ENCODE measurements at places on chromosomes 3 and 15. TPM values are rescaled to one million over a fixed set of nuclear protein-coding genes. Genes with fewer than 3 reads are reported as not detected.

Gene NANOGP8
- total RNA-seq = not detected

Gene PPARG
- total RNA-seq = 1.2 TPM

Gene GOLGA8M
- total RNA-seq = 1.0 TPM

Gene ZNF662
- 0.94 TPM for total RNA-seq

Gene OR4F15
- total RNA-seq = not detected

Gene PLA2G4F
- not detected for total RNA-seq

Gene AP3B2
- 0.10 TPM for total RNA-seq

Measured in T-helper 17 cell (primary cell).